NCI-H187 (cell line): ENCODE measurements at places on chromosomes 3 and 15.
A peak's percentile ranks its signal among the peaks of the same experiment; 100 is the strongest.

GRCh38 chr3:57892423-57892822, 115.8 kb upstream of the FLNB start:
- no peak for DNase-seq

DNA sequence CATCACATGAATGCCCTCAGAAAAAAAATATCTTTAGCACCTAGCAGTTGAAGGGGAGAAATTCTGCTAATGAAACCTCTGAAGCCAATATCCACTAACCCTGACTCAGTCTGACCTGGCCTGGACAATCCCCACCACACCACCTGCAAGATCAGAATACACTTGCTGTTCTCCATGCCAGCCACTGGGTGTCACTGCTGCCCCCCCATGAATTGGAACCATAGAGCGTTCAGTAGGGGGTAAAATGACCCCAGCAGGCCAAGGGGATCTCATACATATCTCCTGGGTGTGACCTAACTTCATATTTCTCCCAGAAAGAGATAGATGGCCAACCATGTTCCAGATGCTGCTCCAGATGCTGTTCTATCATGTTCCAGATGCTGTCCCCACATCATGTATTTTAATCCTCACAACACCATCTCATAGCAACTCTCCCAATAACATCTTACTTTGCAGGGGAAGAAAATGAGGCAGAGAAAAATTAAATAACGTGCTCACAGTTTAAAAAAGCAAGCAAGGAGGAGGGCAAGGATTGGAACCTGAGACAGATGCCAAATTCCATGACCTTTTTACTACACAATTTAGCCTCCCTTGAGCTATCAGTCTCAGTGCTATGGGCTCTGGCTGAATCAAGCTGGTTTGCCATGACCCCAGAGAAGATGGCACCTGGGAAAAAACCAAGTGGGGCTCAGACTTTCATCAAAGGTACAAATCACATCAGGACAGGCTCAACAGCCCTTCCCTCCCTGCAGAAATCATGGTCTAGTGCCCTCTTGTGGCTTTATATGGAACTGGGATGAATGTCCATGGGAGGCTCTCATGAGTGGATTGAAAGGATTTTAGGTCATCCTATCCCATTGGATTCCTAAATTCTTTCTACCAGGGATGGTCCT, 12.4 kb downstream of the NTRK3 start:
- DNase-seq: no peak

GRCh38 chr3:42394579-42395288, 15.7 kb downstream of the LYZL4 start:
- DNase-seq: peak; percentile 28

DNA sequence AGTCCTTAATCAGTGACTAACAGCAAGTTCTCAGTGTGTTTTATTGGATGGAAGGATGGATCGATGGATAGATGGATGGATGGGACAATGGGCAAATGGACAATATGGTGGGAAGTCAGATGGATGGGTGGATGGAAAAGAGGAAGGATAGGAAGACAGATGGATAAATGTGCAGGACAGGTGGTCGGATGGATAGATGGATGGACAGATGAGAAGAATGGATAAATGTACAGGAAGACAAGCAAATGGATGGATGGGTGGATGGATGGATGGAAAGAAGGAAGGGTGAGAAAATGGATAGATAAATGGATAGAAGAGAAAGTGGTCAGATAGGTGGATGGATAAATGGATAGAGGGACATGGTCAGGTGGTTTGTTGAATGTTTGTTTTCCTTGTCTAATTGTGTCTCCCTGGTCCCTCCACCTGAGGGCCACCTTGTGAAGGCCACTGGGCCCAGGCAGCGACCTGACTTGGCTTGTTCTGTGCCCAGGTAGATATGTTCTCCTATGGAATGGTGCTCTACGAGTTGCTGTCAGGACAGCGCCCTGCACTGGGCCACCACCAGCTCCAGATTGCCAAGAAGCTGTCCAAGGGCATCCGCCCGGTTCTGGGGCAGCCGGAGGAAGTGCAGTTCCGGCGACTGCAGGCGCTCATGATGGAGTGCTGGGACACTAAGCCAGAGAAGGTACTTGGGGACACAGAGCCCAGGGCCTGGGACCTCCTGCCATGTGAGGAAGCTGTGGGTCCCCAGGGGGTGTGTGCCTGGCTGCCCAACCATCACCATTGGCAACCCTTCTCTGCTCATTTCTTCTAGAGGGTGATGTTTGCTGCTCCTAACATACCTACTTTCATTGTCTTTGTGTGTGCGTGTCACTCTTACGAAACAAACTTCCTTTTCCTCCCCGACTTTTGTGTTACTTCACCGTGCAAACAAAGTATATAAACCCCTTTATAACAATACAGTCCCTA, 137.5 kb downstream of the LRRK1 start:
- no peak for DNase-seq

DNA sequence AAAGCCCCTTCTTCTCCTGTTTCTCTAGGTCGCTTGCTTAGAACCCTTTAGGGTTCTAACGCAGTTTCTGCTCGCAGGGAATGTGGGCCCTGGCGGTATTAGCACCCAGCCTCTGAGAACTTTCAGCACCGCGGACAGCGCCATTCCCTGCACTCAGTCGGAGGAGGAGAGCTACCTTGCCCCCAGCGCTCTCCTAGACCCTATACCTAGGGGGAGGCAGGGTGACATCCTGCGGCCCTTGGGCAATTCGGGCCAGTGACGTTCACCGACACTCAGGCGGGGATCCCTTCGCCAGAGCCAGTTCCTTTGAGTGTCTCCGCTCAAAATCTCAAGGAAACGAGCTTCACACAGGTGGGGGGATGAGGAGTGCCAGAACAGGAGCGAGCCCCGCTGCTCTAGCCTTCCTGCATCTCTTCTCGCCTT, 1.3 kb downstream of the SLC7A14 start:
- DNase-seq: no peak
